Activated CD8-positive, alpha-beta memory T cell treated with anti-CD3 and anti-CD28 coated beads, Interleukin-2, amount 50 U/mL, for 4 hours (primary cell): ENCODE measurements at places on chromosomes 11 and 22.

DNA sequence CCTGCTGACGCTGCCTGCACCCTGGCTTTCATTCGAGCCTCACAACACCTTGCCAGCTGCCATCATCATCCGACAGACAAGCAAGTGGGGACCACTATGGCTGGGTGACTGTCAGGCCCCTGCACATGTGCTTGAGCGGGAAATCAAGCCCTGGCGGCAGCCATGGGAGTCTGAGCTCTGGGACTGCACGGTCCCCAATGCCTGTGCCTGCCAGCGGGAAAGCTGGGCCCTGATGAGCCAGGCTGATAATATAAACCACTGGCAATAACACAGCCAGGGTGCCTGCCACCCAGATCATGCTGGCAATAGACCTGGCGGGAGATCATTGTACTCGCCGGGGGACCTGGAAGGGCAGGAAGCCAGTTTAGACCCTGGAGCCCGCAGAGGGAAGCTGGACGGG lies 2.5 kb downstream of the FGF3 start:
- DNase-seq = no peak

DNA sequence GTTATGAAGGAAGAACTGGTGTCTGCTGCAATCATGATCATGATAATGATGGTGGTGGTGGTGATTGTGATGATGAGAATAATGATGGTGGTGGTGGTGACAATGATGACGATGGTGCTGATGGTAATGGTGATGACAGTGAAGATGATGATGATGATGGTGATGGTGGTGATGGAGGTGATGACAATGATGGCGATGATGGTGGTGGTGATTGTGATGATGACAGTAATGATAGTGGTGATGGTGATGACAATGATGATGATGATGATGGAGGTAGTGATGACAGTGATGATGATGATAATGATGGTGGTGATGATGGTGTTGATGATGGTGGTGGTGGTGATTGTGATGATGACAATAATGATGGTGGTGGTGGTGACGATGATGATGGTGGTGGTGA lies 52.8 kb upstream of the ANO1 start:
- no peak for DNase-seq

GRCh38 chr22:41498303-41498835 lies 29.5 kb downstream of the ACO2 start:
- DNase-seq = no peak

DNA sequence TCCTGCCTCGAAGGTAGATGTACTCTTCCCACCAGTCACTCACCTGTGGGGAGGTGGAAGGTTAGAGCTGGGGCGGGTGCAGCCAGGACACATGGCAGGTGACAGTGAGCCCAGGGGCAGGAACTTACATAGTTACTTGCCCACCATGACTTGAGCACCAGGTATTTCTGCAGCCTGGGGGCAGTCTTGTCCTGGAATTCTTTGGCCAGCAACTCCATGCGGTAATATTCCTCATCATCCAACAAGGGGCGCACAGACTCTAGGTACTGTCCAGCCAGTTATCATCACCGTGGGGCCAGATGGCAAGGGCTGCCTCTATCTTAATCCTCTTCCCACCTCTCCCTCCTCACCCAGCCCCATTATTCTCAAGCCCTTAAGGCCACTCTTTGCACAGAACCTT lies 2.2 kb downstream of the CPT1B start:
- no peak for DNase-seq

- DNase-seq = no peak
Observed at GRCh38 chr11:2724104-2724503, 24.3 kb upstream of the KCNQ1OT1 start.

- no peak for DNase-seq
Observed at GRCh38 chr22:36546092-36546804, 17.3 kb upstream of the EIF3D start.

DNA sequence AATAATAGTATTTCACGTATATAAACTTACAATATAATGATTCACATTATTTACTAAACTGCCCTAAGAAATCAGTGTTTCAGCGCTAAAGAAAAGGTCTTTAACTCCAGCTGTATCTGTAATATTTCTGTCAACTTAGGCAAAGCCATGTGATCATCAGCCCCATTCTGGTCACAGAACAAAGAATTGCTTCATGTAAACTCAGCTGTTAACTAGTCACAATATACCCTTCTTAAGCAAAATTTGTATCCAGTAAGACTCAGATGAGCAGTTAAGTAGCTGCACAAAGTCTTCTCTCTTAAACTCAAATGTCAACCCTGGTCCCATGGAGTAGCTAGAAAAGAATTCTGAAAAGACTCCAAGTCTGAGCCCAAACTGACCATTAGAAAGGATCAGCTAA lies 26.6 kb downstream of the HPS5 start:
- no peak for DNase-seq

GRCh38 chr22:36368359-36368983 lies 19.3 kb downstream of the MYH9 start:
- DNase-seq = no peak

GRCh38 chr22:27842201-27842600 lies 40.6 kb upstream of the MN1 start:
- DNase-seq = no peak
